ENCODE measurements at places on chromosomes 16 and 17.

- peak; percentile 17 for DNase-seq
These were observed 299.3 kb downstream of the SOX9 start for GRCh38 chr17:72419866-72420774.

DNA sequence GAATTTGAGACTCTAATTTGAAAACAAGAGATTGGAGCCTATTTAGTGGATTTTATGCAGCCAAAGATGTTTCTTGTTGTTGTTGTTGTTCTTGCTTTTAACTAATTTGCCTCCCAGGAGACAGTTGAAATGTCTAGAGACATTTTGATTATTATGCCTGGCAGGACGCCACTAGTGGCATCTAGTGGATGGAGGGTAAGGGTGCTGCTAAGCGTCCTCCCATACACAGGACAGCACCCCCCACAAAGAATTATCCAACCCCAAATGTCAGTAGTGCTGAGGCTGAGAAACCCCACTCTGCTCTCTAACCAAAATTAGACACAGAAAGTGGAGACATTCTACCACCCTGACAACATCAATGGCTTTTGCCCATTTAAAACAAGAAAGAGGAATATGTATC is 15.4 kb upstream of the HSBP1 start:
- DNase-seq: no peak

GRCh38 chr17:45117334-45117733 is 15.0 kb downstream of the PLCD3 start:
- no peak for DNase-seq

- DNase-seq: no peak
These were observed 29.0 kb downstream of the RBBP6 start for GRCh38 chr16:24568392-24568791.

DNA sequence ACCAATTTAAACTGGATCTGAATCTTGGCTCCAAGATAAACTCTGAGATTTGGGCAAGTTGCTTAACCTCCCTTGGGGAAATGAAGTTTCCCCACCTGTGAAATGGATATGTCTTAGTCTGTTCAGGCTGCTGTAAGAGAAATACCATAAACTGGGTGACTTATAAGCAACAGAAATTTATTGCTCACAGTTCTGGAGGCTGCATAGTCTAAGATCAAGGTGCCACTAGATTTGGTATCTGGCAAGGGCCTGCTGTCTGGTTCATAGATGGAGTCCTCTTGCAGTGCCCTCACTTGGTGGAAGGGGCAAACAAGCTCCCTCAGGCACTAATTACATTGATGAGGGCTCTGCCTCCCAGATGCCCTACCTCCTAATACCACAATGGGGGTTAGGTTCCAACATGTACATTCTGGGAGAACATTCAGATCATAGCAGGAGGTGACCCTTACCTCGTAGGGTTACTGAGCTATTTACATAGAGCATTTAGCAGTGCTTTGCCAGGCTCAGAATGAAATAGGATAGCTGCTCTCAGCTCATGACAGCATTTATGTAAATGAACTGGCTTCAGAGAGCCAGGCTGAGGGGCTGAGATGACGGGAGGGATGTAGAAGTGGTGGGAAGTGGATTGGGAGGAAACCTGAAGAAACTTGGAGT is 83.9 kb downstream of the SPECC1 start:
- no peak for DNase-seq

- no peak for DNase-seq
These were observed 19.8 kb downstream of the CARD14 start for GRCh38 chr17:80189611-80190010.

DNA sequence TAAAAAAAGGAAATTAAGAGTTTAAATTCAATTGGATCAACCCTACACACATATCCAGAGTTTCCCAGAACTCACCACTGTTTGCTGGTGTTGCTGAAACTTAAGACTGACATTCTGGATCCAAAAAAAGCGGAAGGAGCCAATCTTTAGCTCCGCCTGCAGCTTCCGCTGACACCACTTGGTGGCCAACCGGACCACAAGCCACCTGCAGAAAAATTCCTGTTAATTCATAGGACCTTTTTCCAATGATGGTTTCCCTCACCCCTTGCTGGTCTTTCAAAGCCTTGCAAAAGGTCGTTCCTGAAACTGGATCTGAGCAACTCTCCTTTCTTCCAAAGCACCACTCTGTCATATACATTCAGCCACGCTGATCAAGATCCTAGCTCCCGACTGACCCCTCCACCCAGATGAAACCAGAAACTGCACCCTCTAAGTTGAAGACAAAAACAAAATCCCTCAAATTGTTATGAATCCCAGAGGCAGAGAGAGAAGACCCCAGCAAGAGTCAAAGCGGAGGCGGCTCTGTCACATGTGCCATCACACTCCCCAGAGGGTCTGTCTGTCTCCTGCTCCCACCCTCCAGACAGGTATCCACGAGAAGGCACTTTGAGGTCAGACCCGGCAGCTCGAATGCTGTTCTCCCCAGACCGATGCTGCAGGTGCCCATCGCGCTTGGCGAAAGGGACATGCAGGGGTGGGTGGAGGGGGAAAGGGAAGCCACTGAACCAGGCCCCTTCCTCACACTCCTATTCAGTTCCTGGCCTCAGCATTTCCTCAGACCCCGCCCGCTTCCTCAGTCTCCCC is 773 bp downstream of the BLTP2 start:
- no peak for DNase-seq

DNA sequence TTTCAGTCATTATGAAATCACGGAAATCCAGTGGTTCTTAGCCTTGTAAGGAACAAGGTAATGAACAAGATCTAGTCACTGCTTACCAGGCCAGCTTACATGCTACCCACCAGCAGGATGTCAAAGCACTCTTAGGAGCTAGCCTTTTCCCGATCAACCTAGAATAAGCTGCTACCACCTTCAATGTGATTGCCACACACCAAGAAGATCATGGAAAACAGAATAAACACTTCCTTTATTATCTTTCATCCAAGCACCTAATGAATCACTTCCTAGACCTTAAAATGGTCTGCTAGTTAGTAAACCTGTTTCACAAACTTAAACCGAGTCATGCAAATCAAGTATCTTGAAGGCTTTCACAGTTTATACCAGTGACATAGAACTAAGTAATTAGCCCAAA is 5.0 kb downstream of the BBS2 start:
- DNase-seq: no peak

GRCh38 chr17:20187049-20187448 is 177.9 kb downstream of the SPECC1 start:
- DNase-seq: no peak

DNA sequence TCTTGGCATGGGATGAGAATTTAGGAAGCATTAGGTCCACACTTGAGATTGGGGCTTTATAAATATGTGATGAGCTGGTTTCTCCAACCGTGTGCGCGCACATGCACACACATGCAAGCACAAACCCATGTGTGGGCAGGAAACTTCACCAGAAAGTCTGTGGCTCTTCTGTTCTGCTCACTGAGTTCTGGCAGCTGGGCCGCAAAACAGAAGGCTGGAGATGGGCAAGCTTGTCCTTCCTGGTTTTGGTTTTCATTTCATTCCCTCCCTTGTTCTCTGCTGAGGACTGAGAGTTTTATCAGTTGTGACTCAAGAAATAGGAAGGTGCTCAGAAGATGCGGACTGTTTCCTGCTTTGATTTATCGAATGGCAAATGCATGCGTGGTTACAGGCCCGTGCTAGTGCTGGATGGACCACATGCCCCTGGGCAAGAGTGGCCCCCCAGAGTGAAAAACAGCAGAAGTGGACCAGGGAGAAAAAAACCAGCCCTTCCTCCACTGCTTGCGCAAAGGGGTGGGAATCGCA is 14.1 kb downstream of the MAP3K14 start:
- peak; percentile 13 for DNase-seq

GRCh38 chr17:6639586-6640535 is 650 bp downstream of the KIAA0753 start:
- DNase-seq: peak; percentile 45

- DNase-seq: no peak
These were observed 13.8 kb upstream of the SP6 start for GRCh38 chr17:47864791-47865216.

- DNase-seq: no peak
These were observed 1.0 kb upstream of the ZNF500 start for GRCh38 chr16:4767872-4768548.

DNA sequence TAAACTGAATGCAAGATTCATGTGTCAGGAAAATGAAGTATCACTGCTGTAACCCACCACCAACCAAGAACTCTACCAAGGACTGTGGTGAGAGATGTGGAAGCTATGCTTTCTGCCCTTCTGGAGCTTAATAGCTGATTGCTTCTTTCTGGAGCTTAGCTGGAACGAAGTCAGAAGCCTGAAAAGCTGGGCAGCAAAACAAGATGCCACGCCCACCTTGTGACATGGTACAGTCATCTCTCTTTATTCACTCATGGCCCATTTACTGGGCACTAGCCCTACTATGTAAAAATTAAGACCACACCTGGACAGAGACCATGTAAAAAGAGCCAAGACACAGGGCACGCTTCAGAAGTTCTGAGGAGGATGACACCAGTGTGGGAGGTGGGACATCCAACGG is 48.1 kb downstream of the TEX2 start:
- no peak for DNase-seq

DNA sequence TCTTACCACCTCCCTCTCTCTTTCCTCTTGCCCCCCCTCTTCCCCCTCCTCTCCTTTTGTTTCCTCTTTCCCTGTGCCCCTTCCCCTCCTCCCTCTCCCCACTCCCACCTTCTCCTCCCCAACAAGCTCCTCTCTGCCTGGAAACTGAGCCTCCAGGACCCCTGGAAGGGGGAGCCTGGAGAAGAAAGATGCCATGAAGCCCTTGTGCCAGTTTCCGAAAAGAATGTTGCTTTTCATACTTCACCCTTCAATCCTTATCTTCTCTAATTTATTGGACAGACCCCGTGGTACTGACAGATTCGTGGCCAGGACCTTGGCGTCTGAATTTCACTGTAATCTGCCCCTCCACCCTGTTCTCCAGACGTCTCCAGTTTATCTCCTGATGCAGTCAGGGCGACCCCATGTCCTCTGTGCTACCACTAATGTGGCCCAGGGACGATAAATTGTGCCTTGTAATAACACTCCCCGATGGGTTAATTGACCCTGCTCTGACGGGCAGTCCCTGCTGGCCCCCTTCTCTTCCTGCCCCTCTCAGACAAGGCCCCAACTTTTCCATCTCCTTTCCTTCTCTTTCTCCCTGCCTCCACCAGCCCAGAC is 138.4 kb upstream of the GSE1 start:
- DNase-seq: no peak

DNA sequence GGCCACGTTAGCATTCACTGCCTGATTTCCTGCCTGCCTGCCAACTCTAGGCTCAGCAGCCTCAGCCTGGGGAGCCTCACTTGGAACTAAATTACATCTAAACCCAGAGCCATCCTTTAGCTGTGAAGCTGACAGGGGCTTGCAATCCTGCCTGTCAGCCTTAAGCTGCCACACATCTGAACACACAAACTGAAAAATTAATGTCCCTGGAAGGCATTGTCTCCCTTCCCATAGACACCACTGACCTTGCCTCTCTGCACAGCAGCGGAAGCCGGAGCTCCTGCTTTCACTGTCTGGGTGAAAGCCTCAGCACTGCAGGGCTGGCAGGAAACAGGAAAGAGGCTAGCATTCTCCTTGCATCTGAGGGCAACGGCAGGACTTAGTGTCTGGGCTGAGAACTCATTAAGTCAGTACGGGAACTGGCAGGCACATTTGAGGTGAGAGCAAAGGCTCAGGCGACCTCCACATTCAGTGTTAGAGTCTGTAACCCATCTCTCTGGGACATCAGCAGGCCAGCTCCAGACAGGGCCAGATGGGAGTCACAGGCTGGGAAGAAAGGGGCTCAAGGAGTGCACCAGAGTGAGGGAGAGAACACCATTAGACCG is 452.4 kb upstream of the C16orf82 start:
- DNase-seq: no peak

GRCh38 chr17:69620363-69620762 is 205.9 kb downstream of the MAP2K6 start:
- no peak for DNase-seq

- DNase-seq: no peak
These were observed 123.5 kb downstream of the IRF8 start for GRCh38 chr16:86022381-86022960.

GRCh38 chr16:20851601-20852000 is 45.3 kb downstream of the REXO5 start:
- peak; percentile 88 for DNase-seq

DNA sequence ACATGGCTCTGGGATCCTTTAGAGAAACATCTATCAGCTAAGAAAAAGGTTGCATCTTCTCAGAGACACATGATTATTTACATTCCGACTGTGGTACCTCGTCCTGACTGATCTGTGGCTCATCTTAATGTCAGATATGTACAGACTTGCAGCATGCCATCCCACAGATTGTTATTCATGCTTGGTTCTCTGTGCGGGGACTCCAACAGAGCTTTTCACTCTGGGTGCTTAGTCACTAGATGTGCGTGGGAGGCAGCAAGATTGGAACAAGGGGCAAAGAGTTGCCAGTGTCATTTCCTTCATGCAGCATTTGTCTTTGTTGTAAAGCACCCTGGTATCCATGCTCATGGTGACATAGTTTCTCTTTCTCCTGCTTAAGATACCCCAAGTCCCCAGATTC is 179.1 kb upstream of the CACNG5 start:
- no peak for DNase-seq

- no peak for DNase-seq
These were observed 16.8 kb downstream of the SDR42E1 start for GRCh38 chr16:81994485-81994884.

- DNase-seq: no peak
These were observed 361.0 kb upstream of the PMFBP1 start for GRCh38 chr16:72532906-72533410.

GRCh38 chr16:68517606-68518166 is 21.4 kb upstream of the ZFP90 start:
- DNase-seq: no peak

DNA sequence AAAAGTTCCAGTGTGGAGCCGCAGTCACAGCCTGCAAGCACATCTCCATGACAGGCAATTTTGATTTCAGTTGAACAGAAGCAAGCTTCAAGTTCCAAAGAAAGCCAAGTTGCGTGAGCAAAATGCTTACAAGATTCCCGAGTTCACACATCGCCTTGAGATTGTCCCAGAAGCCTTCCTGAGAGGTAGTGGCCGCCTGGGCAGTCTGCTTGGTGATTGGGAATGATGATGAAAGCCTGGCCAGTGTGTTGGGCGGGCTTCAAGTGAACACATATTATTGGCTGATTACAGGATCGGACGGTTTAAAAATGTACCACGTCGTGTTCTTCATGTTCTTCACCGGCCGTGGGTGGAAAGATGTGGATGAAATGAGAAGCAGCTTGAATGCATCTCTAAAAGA is 185.5 kb downstream of the FOXL1 start:
- no peak for DNase-seq

DNA sequence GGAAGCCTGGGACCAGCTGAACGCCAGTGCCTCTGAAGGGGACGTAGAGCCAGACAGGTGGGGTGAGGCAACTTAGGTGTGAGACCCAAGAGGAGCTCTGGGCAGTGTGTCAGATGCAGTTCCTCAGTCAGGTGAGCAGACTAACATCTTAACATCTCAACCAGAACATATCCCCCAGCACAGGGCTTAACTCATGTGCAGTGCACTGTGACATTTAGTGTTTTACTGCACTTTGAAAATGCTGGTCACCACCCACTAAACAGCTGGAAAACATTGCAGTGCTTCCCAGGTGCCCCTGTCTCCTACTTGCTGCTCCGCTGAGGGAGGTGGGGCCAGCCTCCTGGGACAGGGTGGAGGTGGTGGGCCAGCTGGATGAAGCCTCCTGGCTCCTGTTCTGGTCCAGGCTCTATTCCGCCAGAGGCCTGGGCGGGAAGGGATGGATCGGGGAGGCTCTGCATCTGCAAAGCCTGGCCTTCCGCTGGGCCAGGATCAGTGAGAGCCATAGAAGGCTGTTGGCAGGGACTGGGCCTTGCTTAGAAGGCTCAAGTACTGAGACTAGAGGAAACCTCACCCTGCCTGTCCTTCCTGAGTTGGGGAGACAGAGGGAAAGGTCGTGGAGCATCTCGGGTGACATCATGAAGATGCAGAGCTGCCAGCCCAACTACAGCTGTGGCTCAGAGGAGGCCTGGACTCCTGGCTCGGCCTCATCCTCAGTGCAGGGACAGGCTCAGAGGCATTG is 7.9 kb upstream of the MRC2 start:
- DNase-seq: no peak

Data from left hindlimb (tissue), 1 donor.